ENCODE measurements at places on chromosomes 2 and 18. TPM values are rescaled to one million over a fixed set of nuclear protein-coding genes. Genes with fewer than 3 reads are reported as not detected.
A peak's percentile ranks its signal among the peaks of the same experiment; 100 is the strongest.

The CRACDL gene
- 1.3 TPM for total RNA-seq

The DSG1 gene
- not detected for total RNA-seq

The MAP3K20 gene
- total RNA-seq, result 56.4 TPM

The CSRNP3 gene
- total RNA-seq, result 1.9 TPM

The SYT4 gene
- total RNA-seq, result not detected

The ALPI gene
- total RNA-seq, result not detected

DNA sequence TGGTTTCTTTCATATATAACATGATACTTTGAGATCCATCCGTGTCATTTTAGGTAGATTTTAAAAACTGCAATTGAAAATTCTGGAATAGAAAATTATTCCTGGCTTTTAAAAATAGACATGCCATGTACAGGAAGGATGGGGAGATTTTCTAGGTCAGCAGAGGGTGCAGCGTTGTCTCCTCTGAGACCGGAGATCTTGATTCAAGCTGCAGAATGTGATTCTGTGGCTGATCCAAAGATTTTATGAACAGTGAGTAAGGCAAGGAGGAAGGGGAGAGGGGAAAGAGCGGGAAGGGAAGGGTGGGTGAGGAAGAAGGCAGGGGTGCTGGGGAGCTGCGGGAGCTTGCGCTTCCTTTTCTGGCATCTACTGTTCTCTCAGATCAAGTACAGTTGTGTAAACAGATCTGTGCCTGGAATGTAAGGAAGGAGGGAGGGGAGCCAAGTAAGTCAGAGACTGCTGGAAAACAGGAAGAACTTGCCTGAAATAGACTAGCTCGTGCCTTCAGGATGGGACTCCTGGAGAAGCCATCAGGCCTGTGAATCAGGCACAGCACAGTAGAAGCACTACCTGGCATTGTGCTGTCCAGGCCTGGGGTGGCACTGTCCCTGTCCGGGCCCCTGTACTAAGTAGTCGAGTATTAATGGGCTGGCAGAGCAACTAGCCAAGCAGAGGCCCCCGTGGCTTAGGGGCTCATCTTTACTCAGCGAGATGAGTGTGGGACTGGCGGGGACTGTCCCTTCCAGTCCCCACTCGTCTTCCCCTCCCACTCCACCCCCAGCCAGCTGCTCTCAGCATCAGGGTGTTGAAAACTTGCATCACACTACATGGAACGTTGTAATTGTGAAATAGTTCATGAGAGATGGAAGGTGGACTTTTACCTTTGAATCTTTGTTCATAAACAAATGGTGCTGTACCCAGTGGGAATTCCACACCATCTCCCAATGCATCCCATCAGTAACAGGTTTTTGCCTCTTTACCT is 163.5 kb downstream of the UXS1 start:
- no peak for DNase-seq

DNA sequence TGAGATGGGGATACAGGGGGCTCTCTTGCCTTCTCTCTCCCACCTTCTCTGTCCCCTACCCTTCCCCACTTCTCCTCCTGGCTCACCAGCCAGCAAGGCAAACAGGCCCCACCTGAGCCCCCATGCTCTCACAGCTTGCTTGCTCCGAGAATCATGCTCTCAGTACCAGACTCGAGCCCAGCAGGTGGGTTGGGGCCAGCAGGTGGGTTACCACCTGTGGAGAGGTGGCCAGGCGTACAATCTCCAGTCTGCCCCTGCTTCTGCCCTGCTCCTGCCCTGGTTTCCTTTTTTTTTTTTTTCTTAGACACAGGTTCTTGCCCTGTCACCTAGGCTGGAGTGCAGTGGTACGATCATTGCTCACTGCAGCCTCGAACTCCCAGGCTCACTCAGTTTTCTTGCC is 214.5 kb downstream of the SH3RF3 start:
- peak; percentile 81 for DNase-seq

- DNase-seq, result no peak
These were observed 825.1 kb downstream of the RNF144A start for GRCh38 chr2:7742301-7742700.

DNA sequence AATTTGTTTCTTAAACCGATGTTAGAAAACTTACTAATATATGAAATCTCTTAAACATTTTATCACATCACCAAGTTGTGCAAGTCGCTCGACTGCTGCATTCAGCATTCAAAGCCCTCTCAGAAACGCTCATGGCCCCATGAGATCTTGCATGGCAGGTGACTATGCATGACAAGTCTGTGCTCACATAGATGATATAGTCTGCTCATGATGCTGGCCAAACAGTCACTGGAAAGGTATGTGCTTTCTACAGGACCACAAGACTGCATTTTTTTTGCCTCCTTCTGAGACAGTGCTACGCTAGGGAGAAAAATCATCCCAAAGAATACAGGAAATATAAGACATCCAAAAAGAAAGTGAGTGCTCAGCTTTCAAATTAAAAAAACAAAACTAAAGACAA is 98.3 kb upstream of the ZBTB14 start:
- no peak for DNase-seq

DNA sequence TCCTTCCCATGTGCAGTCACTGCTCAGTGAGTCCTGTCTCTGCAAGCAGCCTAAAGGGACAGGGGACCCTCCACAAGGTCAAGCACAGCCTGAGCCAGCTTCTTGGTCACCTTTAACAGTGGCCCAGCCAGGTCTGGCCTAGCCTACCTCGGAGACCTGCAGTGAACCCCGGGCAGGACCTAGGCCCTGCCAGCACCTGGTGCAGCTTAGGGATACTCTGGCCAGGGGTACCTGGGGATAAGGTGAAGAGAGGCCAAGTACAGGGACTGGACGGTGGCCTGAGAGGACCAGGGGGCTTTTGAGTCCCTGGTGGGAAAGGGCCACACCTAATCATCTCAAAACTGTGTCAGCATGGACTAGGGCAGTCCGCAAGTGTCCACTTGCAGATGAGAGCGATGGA is 67.8 kb downstream of the EMX1 start:
- DNase-seq, result no peak

DNA sequence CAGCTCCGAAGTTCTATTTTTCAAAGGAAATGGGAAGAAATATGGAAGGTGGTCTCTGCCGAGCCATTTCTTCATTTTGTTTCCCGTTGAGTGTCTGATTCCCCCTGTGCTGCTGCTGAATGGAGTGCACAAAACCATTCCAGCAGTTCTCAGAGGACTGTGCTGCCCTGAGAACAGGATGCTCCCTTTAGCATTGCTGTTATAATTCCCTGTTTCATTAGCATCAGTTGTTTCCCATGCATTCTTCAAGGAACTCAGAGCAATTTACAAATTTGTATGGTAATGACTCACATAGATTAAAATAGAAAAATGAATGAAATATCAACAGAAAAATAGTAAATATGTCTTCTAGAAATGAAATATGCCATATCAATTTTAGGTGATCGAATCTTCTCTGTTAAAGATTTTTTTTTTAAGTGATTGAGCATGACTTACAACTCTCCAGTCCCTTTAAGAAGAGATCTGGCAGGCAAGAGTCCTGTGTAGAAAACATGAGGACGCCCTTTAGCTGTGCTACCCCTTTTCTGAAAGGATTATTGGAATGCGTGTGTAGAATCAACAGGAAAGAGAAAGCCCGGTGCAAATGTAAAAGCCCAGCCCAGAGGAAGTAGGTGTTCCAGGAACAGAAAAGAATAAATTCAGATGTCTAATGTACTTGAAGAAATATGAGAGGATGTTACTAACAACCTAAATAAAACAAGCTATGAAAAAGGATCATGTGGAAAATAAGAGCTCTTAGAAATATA is 118.5 kb downstream of the ATP9B start:
- no peak for DNase-seq
